ENCODE measurements at places on chromosomes 7 and 10. TPM values are rescaled to one million over a fixed set of nuclear protein-coding genes. Genes with fewer than 3 reads are reported as not detected.

GRCh38 chr10:97356918-97357317, 22.4 kb upstream of the FRAT2 start:
- H3K36me3 ChIP-seq: no peaks in the 10 kb centered on the region
- no peaks in the 10 kb centered on the region for H3K27me3 ChIP-seq
- H3K4me1 ChIP-seq: no peaks in the 10 kb centered on the region
- no peak overlapping the region for H3K27ac ChIP-seq
- H3K4me3 ChIP-seq: no peak overlapping the region

DNA sequence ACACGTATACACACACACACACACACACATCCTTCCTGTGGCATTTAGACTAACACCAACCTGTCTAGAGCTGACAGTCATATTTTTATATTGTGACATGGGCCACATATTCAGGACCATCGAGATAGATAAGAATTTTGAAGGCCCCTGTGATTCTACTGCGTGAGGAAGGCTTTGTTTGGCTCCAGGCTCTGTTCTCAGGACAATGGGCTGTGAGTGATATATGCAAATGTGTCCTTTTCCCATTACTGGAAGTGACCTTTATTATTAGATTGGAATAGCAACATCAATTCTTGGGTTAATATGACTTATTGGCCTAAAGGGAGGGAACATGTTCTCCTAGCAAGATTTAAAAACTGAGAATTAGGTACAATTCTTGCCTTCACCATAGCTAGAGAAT, 156.1 kb downstream of the SPAG6 start:
- H3K27ac ChIP-seq: peak overlapping the region; percentile 7
- no peak overlapping the region for H3K4me3 ChIP-seq
- no peaks in the 10 kb centered on the region for H3K4me1 ChIP-seq
- no peaks in the 10 kb centered on the region for H3K36me3 ChIP-seq
- no peak for DNase-seq

GRCh38 chr7:17146621-17147020, 151.8 kb upstream of the AHR start:
- no peaks in the 10 kb centered on the region for H3K27me3 ChIP-seq
- no peak overlapping the region for H3K27ac ChIP-seq
- H3K4me3 ChIP-seq: no peak overlapping the region
- no peaks in the 10 kb centered on the region for H3K36me3 ChIP-seq

DNA sequence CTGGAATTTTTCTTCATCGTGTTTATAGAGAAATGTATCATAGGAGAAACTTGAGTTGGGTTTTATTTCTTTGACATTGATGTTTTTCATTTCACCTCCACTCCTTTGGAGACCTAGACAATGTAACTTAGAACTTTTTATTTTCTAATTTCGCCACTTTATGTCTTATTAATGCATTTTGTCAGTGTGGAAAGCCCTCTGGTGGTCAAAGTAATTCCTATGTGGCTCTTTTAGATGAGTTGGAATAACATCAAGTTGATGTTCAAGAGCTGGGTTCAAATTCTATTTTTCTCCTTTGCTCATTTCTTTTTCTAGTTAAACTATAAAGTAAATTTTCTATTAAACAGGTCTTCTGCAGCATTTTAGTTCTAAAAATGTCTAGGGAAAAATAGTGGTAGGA, 478.6 kb downstream of the LRMDA start:
- H3K27me3 ChIP-seq: no peaks in the 10 kb centered on the region
- DNase-seq: no peak
- no peaks in the 10 kb centered on the region for H3K36me3 ChIP-seq
- H3K4me3 ChIP-seq: no peak overlapping the region
- no peaks in the 10 kb centered on the region for H3K4me1 ChIP-seq

DNA sequence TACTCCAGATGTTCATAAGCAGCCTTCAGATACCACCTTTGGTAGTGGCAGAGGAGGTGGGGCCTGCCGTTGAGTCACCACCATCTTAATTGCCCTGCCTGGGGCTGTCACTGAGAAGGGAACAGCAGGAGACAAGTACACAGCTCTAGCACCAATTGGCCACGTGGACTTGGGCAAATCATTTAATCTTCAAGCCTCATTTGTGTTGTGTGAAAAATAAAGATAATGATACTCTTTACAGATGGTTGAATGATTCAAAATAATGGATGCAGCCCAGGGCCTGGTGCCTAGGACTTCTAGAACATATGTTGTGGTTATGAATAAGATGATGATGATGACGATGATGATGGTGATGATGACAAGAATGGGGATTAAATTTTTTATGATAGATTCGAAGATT, 111.9 kb upstream of the ADAM12 start:
- H3K36me3 ChIP-seq: no peaks in the 10 kb centered on the region
- no peaks in the 10 kb centered on the region for H3K27me3 ChIP-seq
- no peak overlapping the region for H3K4me3 ChIP-seq
- no peak overlapping the region for H3K27ac ChIP-seq
- H3K4me1 ChIP-seq: no peaks in the 10 kb centered on the region

DNA sequence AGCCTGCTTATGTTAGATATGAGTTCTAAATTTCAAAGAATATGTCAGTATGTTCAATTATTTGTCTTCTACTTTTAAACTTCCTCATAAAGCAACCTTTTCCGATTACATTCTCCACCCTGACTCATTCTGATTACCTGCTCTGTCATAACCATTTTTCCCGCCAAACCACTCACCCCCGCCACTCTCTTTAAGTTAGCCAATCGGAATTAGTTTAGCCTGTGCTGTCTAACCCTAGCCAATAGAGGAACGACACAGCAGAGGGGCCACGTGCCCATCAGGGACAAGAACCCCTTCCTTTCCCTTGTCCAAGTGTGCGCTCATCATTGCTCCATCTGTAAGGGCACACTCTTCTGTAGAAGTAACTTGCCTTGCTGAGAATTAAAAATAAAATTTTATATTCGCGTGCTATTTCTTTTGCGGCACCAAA, 91.4 kb downstream of the CCDC71L start:
- H3K27me3 ChIP-seq: no peaks in the 10 kb centered on the region
- DNase-seq: no peak
- no peaks in the 10 kb centered on the region for H3K4me1 ChIP-seq
- H3K27ac ChIP-seq: no peak overlapping the region
- no peak overlapping the region for H3K4me3 ChIP-seq

- H3K27ac ChIP-seq: no peak overlapping the region
- no peak for DNase-seq
- no peaks in the 10 kb centered on the region for H3K36me3 ChIP-seq
- no peaks in the 10 kb centered on the region for H3K4me1 ChIP-seq
These were observed 79.2 kb downstream of the GNAI1 start for GRCh38 chr7:80213814-80214213.

GRCh38 chr7:43870316-43870715, 999 bp upstream of the MRPS24 start:
- no peaks in the 10 kb centered on the region for H3K27me3 ChIP-seq
- H3K4me1 ChIP-seq: no peaks in the 10 kb centered on the region
- no peak overlapping the region for H3K4me3 ChIP-seq
- no peaks in the 10 kb centered on the region for H3K36me3 ChIP-seq
- peak overlapping the region; percentile 93 for H3K27ac ChIP-seq

GRCh38 chr7:110317541-110318265, 773.2 kb upstream of the LRRN3 start:
- H3K4me1 ChIP-seq: no peaks in the 10 kb centered on the region
- H3K36me3 ChIP-seq: no peaks in the 10 kb centered on the region
- H3K27ac ChIP-seq: no peak overlapping the region
- no peak overlapping the region for H3K4me3 ChIP-seq
- DNase-seq: no peak
- no peaks in the 10 kb centered on the region for H3K27me3 ChIP-seq

GRCh38 chr7:130144312-130145171, 60.7 kb downstream of the TMEM209 start:
- no peaks in the 10 kb centered on the region for H3K4me1 ChIP-seq
- H3K27ac ChIP-seq: no peak overlapping the region
- no peaks in the 10 kb centered on the region for H3K36me3 ChIP-seq
- no peak for DNase-seq

GRCh38 chr10:114647545-114648138, 10.4 kb downstream of the ABLIM1 start:
- no peak overlapping the region for H3K4me3 ChIP-seq
- no peak for DNase-seq
- H3K4me1 ChIP-seq: peaks cover 3% of the 10 kb centered on the region
- H3K36me3 ChIP-seq: no peaks in the 10 kb centered on the region
- no peaks in the 10 kb centered on the region for H3K27me3 ChIP-seq
- H3K27ac ChIP-seq: peak overlapping the region; percentile 60

GRCh38 chr7:32461484-32461883, 28.7 kb downstream of the LSM5 start:
- no peaks in the 10 kb centered on the region for H3K4me1 ChIP-seq
- H3K27ac ChIP-seq: no peak overlapping the region
- H3K27me3 ChIP-seq: no peaks in the 10 kb centered on the region
- no peaks in the 10 kb centered on the region for H3K36me3 ChIP-seq

DNA sequence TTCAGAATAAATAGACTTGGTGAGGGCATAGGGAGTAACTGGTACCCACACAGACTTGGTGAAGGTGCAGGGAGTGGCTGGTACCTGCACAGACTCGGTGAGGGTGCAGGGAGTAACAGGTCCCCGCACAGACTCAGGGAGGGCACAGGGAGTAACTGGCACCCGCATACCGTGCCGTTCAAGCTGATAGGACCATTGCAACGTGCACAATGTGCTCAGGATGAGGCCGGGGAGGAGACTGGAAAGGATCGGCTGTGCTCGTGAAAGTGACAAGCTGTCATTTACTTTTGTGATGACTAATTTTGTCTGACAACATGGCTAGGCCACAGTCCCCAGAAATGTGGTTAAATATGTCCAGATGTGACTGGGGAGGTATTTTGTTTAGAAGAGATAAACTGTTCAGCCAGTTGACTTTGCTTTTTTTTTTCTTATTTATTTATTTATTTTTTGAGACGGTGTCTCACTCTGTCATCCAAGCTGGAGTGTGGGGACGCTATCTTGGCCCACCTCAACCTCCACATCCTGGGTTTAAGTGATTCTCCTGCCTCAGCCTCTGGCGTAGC, 76.2 kb upstream of the NMT2 start:
- DNase-seq: no peak
- no peaks in the 10 kb centered on the region for H3K4me1 ChIP-seq
- no peak overlapping the region for H3K27ac ChIP-seq
- no peaks in the 10 kb centered on the region for H3K36me3 ChIP-seq
- H3K4me3 ChIP-seq: no peak overlapping the region

GRCh38 chr10:11663763-11664555, 52.5 kb upstream of the USP6NL start:
- H3K27ac ChIP-seq: no peak overlapping the region
- H3K27me3 ChIP-seq: no peaks in the 10 kb centered on the region
- H3K36me3 ChIP-seq: no peaks in the 10 kb centered on the region
- H3K4me1 ChIP-seq: no peaks in the 10 kb centered on the region

- H3K4me3 ChIP-seq: no peak overlapping the region
- H3K4me1 ChIP-seq: no peaks in the 10 kb centered on the region
- H3K36me3 ChIP-seq: no peaks in the 10 kb centered on the region
- no peak overlapping the region for H3K27ac ChIP-seq
These were observed 255.5 kb upstream of the C7orf33 start for GRCh38 chr7:148334959-148335577.

DNA sequence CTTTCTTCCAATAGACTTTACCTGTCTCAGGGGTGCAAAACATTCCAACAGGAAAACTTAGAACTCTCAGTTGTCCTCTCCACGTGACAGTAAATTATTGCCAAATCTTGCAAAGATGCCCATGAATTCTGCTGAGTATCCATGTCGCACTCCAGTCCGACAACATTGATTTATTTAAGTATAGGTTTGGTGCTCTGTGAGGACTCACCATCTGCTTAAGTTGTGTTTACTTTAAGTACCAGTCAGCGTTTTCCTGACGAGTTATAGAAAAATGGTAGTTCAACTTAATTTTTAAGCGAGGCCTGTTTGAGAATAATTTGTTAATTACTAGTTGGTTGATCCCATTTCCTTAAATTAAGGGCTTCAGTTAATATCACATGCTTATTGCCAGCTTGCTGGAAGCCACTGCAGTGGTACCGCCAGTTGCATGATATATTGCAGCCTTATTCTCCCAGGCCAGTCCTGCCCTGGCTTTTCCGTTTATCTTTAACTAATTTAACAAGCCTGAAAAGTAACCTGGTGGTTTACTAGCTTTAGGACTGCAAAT, 27.8 kb downstream of the CREB5 start:
- no peaks in the 10 kb centered on the region for H3K27me3 ChIP-seq
- no peak for DNase-seq
- H3K4me1 ChIP-seq: no peaks in the 10 kb centered on the region

DNA sequence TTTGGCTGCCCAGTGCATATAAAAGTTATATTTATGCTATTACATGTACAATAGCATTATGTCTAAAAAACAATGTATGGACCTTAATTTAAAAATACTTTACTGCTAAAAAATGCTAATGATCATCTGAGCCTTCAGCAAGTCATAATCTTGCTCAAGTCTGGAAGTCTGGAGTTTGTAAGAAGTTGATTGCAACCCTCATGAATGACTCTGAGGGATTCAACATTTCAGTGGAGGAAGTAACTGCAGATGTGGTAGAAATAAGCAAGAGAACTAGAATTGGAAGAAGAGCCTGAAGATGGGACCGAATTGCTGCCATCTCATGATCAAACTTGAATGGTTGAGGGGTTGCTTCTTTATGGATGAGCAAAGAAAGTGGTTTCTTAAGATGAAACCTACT, 13.0 kb upstream of the ADAMTS14 start:
- H3K27ac ChIP-seq: no peak overlapping the region
- no peak for DNase-seq
- H3K36me3 ChIP-seq: no peaks in the 10 kb centered on the region
- H3K27me3 ChIP-seq: no peaks in the 10 kb centered on the region

- no peak overlapping the region for H3K27ac ChIP-seq
- no peak overlapping the region for H3K4me3 ChIP-seq
- no peaks in the 10 kb centered on the region for H3K4me1 ChIP-seq
- no peaks in the 10 kb centered on the region for H3K27me3 ChIP-seq
These were observed 99.1 kb downstream of the SAMD9 start for GRCh38 chr7:93018716-93019115.

GRCh38 chr7:55481155-55481554, 91.1 kb downstream of the VOPP1 start:
- no peaks in the 10 kb centered on the region for H3K4me1 ChIP-seq
- no peak overlapping the region for H3K4me3 ChIP-seq
- no peaks in the 10 kb centered on the region for H3K36me3 ChIP-seq
- H3K27me3 ChIP-seq: no peaks in the 10 kb centered on the region
- H3K27ac ChIP-seq: no peak overlapping the region
- no peak for DNase-seq

DNA sequence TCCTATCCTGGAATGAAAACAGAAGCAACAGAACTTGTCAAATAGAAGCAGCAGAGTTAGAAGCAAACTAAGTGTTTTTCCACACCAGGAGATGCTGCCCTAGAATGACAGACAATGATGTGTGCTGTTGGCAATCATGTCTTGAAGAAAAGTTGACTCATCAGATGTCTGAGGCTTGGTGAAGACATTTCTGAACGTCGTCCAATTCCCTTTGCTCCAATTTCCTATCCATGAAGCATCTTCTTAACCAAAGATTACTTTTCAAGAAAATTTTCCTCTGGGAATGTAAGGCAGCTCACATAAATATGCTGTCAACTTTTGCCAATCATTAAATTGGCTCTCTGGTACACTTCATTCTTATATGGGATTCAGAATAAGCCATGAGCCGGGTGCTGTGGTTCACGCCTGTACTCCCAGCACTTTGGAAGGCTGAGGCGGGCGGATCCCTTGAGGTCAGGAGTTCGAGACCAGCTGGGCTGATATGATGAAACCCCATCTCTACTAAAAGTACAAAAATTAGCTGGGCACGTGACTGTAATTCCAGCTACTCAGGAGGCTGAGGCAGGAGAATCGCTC, 34.6 kb downstream of the MALSU1 start:
- H3K4me1 ChIP-seq: no peaks in the 10 kb centered on the region
- peak; percentile 16 for DNase-seq
- peak overlapping the region; percentile 26 for H3K27ac ChIP-seq

SRGN gene
- total RNA-seq: 147 TPM

RNLS gene
- 19.7 TPM for total RNA-seq

SLC18A3 gene
- not detected for total RNA-seq

CPA4 gene
- 1.3 TPM for total RNA-seq

SYT15 gene
- 6.5 TPM for total RNA-seq

CTBP2 gene
- total RNA-seq: 65.9 TPM

MMD2 gene
- not detected for total RNA-seq

HOXA9 gene
- 19.7 TPM for total RNA-seq

MEST gene
- 7.7 TPM for total RNA-seq

OR2A42 gene
- not detected for total RNA-seq

Measured in uterus (tissue), 4 donors.